ENCODE measurements at places on chromosomes 3 and 15. TPM values are rescaled to one million over a fixed set of nuclear protein-coding genes. Genes with fewer than 3 reads are reported as not detected.

PCOLCE2 gene
- not detected for total RNA-seq

ACTC1 gene
- total RNA-seq = not detected

MRPL46 gene
- total RNA-seq = 11.8 TPM

CD96 gene
- total RNA-seq = 125 TPM

UBA3 gene
- total RNA-seq = 62.9 TPM

EFL1 gene
- 11.6 TPM for total RNA-seq

All from CD4-positive, CD25-positive, alpha-beta regulatory T cell (primary cell).